ENCODE measurements at places on chromosomes 4 and X.

DNA sequence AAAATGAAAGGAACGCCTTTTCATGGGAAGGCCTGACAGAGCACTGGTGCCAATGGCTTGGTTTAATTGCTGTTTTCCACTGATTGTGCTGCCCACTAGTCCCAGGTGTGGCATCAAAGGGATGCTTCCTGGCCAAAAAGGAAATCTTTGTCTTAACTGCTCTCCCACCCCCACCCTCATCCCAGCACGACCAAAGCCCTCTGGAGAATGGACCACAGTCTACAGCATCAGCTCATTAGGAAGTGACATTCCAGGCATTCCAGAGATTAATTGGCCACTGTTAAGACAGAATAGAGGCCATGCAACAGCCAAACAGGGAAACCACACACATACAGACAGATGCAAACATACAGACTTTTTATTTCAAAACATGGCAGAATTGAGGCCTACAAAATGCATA is 143.2 kb downstream of the LHFPL1 start:
- DNase-seq = no peak

DNA sequence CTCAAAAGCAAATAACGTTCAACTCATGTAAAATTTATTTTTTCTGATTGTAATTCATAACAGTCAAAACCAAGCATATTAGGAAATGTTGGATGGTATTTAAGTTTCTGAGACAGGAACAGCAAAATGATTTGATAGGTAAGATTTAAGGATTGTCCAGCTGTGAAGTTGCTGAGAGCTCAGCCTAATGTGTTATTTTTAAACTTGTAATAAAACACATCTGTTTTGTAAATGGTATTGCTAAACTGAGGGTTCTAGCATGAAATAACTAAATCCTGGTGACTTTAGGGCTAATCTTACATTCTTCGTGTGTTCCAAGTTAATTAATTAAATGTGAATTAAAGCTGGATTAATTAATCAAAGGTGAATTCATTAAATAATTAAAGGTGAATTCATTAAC is 13.3 kb downstream of the TLR10 start:
- no peak for DNase-seq

DNA sequence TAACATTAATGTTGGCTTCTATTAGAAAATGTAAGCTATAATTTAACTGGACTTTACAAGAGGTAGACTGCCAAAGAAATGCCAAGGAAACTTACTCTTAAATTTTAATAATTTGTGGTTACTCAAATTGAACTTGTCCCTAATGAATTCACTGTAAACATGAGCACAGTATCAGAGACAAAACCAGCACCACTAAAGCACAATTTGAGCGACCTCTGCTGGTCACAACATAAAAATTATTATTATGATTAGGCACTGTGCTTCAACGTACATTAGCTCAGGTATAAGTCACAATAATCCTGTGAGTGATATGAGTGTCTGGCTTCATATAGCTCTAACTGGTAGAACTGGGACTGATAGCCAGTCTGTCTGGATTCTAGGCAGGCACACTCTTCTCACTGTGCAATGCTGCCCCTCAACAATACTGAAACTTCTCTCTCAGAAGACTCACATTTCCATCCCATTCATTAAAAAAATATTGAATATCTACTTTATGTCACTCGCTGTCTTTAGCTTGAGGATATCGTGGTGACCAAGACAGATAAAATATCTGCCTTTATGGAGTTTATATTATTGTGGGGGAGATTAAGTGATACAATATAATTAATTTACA is 8.0 kb downstream of the NUDT6 start:
- peak; percentile 33 for DNase-seq

DNA sequence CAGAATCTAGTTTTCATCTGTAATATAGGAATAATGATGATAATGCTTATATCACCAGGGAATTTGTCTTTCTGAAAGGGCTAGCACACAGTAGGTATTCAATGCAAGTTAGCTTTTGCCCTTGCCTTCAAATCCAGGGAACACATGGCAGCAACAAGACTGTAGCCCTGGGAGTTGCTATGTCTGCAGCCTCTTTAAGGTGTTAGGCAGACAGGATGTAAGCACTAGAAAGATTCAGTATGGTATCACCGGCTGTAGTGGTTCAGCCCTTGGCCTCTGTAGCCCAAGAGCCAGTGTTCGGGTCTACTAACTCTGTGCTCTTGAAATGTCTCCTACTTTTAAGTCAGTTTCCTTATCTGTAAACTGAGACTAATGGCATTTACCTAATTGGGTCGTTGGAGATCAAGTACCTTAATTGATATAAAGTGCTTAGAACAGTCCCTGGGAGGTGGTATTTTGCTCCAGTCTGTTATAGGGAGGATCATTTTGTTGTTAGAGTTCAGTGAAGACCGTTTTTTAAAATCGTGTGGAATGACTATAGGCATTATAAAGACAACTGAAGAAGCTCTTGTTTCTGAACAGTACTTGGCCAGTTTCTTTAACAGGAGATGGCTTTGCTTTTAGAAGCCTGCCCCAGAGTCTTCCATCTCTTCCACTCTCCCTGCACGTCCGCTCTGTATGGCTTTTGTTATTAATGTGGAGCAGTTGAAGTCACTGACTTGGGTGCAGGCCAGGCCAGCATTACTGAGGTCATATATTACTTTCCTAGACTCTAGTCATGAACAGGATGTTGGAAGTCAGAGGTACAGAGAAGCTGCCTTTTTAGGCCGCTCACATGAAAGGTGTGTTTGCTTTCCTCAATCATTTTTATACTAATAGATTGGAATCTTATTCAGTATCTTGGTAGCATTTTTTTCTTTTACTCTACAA is 44.8 kb downstream of the GAB1 start:
- peak; percentile 79 for DNase-seq

DNA sequence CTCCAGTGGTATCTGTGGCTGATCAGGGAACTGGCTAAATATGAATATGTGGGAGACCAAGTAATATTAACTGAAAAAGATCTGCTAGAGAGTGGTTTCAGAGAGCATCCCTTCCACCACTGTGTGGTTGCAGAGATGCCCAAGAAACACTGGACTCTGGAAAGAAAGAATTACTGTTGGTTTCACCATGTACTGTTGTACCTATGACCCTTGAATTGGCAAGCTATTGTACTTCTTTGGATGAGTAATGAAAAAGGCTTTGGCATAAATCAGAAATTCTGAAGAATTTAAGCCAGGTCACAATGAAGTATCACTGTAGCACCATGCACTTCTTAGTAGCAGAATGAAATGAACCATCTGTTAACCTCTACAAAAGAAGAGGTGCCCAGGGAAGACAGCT is 134.4 kb upstream of the INTU start:
- no peak for DNase-seq

All from HCEC 1CT (cell line).